ENCODE measurements at places on chromosomes 11 and 22.

- DNase-seq = no peak
These were observed 1642.2 kb downstream of the LRRC4C start for GRCh38 chr11:39817241-39817640.

- no peak for DNase-seq
These were observed 76.3 kb downstream of the FAM168A start for GRCh38 chr11:73521621-73522020.

- DNase-seq = no peak
These were observed 1.5 kb upstream of the PNPLA5 start for GRCh38 chr22:43893266-43893665.

DNA sequence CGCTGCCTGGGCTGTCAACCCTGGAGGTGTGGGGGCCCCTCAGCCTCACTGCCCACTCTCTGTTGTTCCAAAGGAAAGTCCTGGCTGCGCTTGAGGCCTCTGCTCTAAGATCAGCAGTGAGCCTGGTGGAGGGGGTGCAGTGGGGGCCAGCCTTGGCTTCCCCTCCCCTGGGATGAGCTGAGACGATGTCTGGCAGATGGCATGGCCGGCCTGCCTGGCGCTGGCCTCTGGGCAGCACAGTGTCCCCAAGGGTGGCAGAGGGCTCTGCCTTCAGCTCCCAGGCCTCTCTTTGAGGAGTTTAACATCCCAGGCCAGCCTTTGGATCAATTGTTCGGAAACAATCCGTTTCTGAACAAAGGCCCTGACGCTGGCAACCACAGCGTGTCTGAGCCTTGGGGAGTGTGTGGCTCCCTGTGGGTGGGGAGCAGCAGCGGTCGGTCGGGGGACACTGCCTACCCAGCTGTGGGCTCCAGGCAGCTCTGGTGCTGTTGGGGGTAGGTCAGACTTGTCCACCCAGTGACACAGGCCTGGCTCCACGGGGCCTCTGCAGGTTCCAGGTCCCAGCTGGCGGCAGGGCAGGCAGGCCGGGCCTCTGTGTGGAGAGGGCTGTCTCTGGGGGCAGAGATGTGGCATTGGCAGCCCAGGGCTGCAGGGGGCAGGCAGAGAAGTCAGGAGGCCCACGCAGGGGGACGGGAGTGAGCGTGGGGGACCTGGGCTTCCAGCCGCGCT lies 12.1 kb downstream of the TSPAN4 start:
- DNase-seq = no peak

- no peak for DNase-seq
These were observed 44.7 kb upstream of the CD5 start for GRCh38 chr11:61057615-61058014.

DNA sequence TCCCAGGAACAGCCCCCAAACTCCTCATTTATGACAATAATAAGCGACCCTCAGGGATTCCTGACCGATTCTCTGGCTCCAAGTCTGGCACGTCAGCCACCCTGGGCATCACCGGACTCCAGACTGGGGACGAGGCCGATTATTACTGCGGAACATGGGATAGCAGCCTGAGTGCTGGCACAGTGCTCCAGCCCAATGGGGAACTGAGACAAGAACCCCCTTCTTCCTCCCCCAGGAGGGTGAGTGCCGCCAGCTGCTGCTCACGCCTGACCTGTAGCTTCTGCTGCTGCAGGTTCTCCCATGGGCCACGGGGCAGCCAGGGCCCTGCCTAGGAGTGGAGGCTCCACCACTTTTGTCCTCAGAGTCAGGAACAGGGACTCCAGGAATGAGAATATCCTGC lies 78.2 kb downstream of the VPREB1 start:
- DNase-seq = no peak

DNA sequence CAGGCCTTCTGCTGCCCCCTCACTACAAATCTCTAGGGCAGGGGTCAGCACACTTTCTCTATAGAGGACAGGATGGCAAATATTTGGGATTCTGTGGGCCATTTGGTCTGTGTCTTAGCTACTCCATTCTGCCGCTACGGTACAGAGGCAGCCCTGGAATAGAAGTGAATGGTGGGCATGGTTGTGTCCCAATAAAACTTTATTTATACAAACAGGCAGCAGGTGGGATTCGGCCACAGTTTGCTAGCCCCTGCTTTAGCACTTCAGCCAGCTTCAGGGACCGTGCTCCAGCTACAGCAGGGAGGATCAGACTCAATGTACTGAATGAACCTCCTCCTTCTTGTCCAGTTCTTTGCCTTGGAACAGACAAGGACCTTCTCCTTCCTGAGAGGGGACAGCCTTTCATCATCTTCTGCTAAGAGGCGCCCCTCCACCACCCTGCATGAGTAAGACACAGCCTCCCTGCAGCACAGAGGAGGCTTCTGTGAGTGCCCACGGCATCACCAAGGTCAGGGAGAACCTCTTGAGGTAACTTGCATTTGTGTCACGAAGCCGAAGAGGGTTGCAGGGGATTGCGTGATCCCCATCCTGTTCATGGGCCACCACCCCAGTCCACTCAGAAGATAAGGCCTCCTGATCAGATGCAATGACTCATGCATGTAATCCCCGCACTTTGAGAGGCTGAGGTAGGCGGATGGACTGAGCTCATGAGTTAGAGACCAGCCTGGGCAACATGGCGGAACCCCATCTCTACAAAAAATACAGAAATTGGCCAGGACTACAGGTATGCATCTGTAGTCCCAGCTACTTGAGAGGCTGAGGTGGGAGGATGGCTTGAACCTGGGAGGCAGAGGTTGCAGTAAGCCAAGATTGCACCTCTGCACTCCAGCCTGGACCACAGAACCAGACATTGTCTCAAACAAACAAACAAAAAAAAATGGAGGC lies 4.6 kb downstream of the C11orf24 start:
- no peak for DNase-seq

GRCh38 chr11:110373051-110373702 lies 56.6 kb upstream of the FDX1 start:
- no peak for DNase-seq

- no peak for DNase-seq
These were observed 5.1 kb upstream of the SLC22A8 start for GRCh38 chr11:63020671-63021291.

- no peak for DNase-seq
These were observed 184.4 kb downstream of the CHST1 start for GRCh38 chr11:45481026-45481425.

DNA sequence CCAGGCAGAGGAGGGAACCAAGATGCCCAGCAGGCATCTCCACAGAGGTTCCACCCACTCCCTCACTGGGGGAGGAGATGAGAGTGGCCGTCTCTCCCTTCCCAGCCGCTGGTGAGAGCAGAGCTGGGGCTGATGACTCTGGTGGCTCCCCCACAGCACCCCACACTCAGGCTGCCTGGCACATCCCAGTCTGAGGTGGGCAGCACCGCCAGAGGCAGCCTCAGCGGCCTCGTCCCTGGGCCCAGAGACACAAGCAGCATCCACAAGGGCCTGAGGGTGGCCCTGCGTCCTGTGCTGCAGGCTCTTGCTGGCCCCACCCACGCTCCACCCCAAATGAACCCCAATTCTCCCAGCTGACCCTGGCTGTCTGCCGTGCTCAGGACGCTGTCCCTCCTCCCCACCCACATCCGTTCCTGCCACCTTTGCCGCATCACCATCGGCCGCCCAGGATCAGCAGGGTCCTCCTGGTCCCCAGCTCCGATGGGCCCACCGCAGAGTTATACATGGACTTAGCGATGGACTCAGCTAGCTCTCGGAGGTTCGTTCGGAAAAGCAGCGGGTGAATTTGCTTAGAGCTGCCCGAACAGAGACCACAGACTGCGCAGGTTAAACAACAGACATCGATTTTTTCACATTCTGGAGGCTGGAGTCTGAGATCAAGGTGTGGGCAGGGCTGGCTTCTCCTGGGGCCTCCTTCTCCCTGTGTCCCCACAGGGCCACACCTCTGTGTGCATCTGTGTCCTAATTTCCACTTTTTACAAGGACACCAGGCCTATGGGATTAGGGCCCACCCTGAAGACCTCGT lies 20.2 kb upstream of the CTSD start:
- DNase-seq = no peak

- no peak for DNase-seq
These were observed 113.6 kb downstream of the LDLRAD3 start for GRCh38 chr11:36057379-36058042.

- DNase-seq = no peak
These were observed 32.1 kb upstream of the SOX10 start for GRCh38 chr22:38016182-38017151.

DNA sequence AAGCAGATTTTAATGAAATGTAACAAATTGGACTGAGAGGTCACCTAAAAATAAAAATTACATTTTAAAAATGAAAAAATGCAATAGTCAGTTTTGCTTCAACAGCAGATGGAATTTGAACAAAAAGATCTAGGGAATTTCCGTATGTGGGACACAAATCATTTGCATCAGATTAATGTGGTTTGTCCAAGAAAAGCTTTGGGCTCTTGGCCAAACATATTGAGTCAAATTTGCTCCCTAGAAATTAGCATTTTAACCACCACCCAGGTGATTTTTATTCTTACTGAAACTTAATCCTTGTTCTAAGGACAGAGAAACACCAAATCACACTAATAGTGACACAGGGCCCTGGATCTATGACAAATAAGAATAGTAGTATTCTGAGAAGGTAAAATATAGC lies 1477.8 kb downstream of the FAM181B start:
- DNase-seq = no peak

DNA sequence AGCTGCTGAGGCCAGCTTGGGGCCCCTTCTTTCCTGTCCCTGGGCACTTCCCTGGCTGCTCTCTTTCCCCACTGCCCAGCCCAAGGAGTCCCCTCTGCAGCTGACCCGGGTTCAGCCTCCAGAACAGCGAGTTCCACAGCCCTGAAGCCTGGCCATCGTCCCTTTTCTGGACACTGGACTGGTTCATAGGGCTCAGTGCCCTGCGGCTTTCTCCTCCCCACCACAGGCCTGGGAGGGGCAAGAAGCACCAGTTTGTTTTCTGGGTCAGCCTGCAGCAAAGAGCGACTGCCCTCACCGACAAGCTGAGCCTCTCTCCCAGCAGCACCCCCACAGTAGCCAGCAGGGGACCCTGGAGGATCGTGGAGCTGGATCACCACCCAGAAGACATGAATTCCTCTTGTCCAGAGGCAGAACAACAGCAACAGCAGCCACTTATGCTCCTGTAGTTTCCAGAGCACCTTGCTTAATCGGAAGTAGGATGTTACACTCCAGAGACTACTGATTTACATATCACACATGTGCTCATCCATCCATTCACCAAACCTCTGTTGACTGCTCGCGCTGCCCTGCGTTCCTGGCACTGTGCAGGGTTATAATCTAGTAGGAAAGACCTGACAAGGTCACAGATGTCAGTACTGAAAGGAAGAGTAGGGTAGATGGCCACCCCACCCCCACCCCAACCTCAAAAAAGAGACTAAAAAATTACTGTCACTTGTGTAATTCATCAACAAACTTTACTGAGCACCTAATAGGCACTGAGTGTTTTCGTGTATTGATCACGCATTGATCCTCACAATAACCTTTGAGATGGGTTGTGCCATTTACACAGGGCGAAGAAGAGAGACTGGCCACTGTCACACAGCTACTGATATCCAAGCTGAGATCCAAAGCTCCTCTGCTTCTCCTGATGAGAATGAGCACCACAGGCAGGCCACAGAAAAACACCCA lies 13.0 kb upstream of the CXCR5 start:
- no peak for DNase-seq

GRCh38 chr11:35946766-35947165 lies 2.9 kb downstream of the LDLRAD3 start:
- DNase-seq = no peak

DNA sequence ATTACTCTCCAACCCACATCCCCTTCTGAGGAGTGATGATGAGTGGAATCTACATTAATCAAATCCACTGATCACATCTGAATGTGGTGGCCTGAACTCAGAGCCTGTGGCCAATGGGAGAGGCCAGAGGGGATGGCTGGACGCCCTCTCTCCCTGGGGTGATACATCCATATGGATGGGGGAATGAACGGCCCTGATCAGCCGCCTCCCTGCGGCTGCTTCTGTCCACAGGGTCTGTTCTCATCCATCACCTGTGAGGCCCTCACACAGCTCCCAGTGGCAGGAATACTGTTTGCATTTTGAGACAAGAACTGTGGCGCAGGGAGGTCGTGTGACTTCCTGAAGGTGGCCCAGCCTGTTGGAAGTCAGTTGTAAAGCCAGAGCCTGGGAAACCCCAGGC lies 78.3 kb upstream of the SHISAL1 start:
- DNase-seq = no peak

GRCh38 chr11:69912911-69913451 lies 93.8 kb upstream of the FGF3 start:
- DNase-seq = no peak

GRCh38 chr22:31210556-31211421 lies 1.3 kb upstream of the LIMK2 start:
- no peak for DNase-seq

DNA sequence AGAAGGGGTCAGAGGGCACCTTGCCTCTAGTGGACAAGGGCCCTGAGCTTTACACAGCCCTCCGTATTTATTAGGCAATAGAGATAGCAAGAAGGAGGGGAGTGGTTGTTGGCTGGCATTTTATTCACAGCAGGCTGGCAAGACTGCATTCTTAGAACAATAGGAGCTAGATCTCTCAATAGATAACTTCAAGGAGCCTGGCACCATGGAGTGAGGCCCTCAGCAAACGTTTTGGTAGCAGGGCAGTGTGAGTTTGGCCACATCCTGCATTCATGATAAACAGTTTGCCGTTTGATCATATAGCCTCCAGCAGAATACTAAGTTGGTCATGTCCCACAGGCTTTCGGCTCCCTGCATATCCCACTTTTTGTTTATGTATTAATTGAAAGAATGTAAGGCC lies 31.6 kb downstream of the OR10A6 start:
- no peak for DNase-seq

- DNase-seq = no peak
These were observed 8.7 kb downstream of the PCSK7 start for GRCh38 chr11:117222991-117223740.

- DNase-seq = peak; percentile 82
These were observed 1.7 kb downstream of the QSER1 start for GRCh38 chr11:32894149-32894827.

DNA sequence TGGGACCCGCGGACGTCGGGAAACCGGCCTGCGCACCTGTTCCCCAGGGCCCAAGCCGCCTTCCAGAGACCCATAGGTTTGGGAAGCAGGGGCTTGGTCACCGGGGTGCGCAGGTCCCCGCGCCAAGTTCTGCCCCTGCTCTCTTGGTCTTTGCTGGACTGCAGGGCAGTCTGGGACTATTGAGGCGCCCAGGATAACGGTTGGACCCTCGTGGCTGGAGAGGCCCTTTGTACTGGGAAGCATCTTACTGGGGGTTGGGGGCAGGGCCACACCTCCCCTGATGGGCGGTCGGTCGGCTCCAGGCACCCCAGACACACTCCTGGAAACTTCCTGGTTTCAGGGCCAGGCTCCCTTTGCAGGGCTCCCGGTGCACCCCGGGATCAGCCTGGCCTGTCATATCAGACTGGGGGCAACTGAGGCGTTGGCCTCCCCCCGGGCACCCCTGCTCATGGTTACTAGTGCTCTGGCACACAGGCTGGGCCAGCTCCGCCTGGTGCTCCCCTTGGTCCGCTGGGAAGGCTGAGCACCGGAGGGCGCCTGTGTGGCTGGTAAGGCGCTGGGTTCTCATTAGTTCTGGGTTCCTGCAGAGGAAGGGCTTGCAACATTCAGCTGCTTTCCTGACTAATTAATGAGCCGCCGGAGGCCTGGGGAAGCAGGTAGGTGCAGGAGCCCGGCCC lies 1250.5 kb downstream of the BRD1 start:
- no peak for DNase-seq

All from NCI-H2081 treated with DMSO at 0.1 percent for 48 hours (cell line).